ENCODE measurements at places on chromosomes 13 and 19.

DNA sequence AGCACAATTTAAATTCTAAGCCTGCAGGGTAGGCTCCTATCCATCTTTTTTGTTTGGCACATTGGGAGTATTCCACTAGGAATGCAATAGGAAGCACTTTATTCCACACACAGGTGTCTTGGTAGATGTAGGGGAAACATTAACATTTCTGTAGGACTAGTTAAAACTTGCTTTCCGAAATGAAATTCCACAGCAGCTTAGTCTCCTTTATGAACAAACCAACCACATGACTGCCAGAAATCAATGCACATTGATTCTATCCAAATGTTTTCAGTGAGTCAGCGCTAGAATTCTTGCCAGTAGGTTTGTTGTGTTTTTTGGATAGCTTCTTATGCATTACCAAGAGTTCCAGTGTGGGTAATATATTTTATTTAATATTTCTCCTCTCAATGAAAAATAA is 207.9 kb upstream of the CSNK1A1L start:
- DNase-seq: no peak

GRCh38 chr13:94657167-94657566 is 55.2 kb downstream of the SOX21 start:
- DNase-seq: no peak

- DNase-seq: no peak
Measured at GRCh38 chr19:51020988-51021651, 1.6 kb upstream of the KLK10 start.

GRCh38 chr19:54156953-54157352 is 2.6 kb downstream of the LENG1 start:
- no peak for DNase-seq

DNA sequence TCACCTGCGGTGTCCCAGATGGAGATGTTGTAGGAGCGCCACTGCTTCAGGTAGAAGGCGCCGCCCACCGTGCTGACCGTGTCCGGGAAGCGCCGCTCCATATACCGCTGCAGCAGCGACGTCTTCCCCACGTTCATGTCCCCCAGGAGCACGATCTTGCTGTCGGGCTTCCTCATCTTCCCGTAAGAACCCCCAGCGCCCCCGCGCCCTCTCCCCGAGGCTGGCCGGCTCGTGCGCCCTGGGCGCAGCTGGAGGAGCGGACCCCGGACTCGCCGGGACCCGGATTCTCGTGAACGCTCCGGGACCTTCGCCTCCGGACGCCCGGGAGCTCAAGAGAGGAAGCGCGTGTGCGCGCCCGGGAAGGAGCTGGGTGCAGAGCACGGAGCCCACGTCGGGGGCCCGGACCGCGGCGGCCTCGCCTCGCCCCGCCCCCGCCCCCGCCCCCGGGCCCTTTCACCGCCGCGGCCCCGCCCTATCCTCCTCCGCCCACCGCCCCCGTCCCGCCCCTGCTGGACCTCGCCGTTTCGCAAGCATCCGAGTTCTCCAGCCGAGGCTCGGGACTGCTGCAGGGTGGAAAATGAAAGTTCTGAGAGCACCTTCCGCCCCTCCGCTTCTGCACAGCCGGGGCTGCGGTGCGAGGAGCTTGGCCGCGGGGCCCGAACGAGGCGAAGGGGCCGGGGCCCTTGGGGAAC is at the start of gene RAB20:
Gene RAB20, minus strand, starts transcription at position 379 of the 692 bp plus-strand sequence. Its CDS starts 203 bp downstream, at position 176.
- DNase-seq: peak; percentile 60

- DNase-seq: peak; percentile 32
Measured at GRCh38 chr13:95185851-95186250, 115.4 kb downstream of the ABCC4 start.

DNA sequence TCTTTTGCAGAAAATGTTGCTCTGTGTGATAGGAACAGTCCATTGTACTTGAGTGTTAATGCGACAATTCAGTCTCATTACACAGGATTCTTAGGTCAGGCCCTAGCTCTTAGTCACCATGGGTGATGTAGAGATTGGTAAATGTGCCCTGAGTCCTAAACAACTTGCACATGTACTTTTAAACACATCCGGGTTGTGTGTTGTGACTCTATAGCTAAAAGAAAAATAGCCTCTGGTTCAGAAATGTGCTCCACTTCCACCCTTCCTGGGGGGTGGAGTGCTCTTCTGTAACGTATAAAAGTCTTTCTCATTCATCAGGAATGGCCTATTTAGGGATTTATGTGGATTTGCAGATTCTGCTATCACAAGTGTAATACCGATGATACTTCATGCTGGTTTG is 5.2 kb downstream of the SPATA13 start:
- no peak for DNase-seq

DNA sequence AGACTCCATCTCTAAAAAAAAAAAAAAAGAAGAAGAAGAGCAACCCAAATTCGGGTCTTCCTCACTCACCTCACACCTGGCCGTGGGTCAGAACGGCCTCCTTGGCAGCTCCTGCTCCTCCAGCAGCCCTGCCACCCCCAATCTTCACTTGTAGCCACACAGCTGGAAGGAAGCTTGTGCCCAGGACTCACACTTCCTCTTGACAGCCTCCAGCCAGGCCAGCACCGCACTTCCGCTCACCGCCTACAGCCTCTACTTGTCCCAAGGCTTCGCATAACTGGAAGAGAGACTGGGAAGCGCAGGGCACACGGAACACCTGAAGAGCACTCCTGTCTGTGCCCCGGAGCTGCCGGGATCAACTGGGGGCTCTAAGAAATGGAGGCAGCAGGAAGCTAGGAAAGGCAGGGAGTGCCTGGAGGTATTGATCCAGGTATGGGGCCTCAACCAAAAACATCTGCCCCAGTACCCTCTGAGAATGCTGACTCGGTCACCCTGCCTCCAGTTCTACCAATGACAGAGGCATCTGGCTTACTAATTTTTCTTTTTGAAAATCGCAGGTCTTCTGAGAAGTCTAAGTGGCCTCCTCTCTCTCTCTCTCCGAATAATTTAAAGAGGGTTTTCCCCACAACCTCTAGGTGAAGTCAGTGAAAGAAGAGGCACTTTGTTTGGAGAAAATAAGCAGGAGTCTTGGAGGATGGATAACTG is 31.1 kb upstream of the ATP12A start:
- no peak for DNase-seq

DNA sequence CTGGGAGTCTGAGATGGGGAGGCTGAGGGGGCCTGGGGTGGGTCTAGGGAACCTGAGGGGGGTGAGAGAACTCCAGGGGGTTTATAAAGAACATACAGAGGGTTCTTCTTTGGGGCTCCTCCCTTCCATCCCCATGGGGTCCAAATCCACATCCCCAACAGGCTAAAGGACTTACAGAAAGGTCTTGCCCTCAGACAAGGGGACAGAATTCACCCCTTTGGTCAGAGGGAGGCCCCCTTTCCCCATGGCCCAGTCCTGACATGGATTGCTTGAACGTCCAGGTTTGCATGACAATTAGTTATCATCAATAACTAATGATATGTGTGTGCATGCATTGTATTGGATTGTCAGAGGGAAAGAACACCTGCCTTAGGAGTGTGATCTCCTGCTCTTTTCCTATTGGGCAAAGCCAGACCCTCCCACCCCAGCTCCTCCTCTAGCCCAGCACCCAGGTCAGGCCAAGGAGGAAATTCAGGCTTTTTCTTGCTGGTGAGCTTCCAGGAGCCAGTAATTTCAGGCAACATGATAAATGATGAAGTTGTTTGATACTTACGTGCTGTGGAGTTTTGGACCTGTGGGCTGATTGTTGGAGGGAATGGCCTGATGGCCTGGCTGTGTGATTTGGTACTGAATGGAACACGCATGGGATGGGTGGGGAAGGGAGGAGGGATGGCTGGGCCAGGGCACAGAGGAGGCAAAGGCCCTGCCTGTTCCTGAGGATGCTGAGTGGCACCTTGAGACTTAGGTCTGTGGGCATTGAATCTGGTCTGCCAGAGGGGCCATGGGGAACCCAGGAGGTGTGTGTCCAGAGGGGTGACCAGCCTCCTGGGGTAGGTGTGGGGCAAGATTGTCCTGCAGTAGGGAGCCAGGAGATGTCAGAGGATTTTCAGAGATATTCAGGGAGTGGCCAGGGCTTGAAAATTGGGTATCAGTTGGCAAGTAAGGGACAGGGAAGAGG is 1.1 kb downstream of the KLHL26 start:
- DNase-seq: no peak

DNA sequence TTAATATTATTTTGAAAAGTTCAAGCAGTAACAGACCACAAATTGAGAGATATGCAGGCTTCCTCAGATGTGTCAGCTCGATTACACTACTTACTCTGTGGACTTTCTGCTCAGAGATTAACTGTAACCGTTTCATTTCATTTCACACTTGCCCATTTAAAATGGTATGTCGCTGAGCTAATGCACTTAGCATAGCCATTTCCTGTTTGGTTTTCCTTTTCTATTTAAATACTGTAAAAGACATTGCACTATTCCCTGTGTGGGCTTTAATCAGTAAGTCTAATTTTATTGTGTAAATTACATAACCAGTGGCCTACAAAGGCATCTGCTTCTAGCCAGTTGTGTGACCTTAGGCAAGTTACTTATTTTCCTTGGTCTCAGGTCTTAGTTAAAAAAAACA is 237.6 kb downstream of the LACC1 start:
- no peak for DNase-seq

- DNase-seq: no peak
Measured at GRCh38 chr13:109483284-109483683, 303.1 kb downstream of the IRS2 start.

- no peak for DNase-seq
Measured at GRCh38 chr19:1752009-1752756, 1.1 kb upstream of the ONECUT3 start.

- peak; percentile 31 for DNase-seq
Measured at GRCh38 chr19:38361633-38362075, 12.7 kb upstream of the PSMD8 start.

DNA sequence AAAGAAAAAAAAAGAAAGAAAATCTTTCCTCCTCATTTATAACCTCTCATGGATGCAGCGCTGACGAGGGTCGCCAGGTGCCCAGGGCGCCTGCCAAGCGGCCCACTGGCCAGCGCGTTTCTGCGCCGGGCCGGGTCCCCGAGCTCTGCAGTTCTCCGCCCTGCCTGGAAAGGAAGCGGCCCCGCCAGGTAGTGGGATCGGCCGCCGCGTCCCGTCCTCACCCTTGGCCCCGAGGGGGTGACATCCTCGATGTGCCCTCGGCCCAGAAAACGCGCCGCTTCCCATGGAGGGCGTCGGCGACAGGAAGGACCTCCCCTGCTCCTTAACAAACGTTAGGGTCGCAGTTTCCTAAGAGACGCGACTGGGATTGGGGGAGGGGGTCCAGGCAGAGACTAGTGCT is 56.9 kb downstream of the ZNF726 start:
- DNase-seq: no peak

DNA sequence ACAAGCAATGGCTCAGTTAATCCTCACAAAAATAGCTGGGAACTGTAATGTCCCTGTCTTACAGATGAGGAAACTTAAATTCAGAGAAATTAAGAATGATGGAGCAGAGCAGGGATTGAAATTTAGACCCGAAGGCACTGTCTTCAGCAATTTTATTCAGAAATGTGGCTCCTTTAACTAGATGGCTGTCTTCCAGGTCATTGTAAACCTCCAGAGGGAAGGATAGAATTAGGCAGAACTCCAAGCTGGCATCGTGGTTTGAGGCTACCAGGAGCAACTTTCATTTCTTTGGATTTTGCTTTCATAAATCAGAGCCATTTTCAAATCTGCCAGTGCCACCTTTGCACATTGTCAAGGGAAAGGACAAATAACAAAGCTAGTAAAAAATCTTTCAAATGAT is 339.0 kb downstream of the DCT start:
- no peak for DNase-seq

- DNase-seq: no peak
Measured at GRCh38 chr13:79062291-79062690, 343.8 kb downstream of the RBM26 start.

DNA sequence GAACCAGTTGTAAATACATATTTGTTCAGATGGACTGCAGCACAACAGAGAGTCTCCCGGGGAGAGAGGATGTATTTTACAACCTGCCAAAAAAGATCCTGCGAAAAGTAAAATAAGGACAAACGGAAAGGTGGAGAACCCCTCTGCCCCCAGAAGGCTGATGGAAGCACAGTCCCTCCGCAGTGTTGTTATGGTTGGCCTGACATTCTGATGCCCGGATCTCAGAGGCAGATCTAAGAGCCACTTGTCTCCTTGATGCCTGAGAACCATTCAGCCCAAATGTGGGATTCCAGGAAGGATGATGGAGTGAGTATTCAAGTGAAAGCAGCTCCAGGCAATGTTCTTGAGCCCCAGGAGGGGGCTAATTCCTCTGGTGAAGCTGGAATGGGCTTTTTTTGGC is 458.7 kb downstream of the ZNF536 start:
- no peak for DNase-seq
